Large intestine (tissue), 12 donors: ENCODE measurements at places on chromosomes 7 and 10.

- no peak for DNase-seq
Observed at GRCh38 chr10:851901-852300, 79.6 kb downstream of the LARP4B start.

GRCh38 chr7:70695795-70696083, 436.2 kb upstream of the GALNT17 start:
- no peak for DNase-seq

DNA sequence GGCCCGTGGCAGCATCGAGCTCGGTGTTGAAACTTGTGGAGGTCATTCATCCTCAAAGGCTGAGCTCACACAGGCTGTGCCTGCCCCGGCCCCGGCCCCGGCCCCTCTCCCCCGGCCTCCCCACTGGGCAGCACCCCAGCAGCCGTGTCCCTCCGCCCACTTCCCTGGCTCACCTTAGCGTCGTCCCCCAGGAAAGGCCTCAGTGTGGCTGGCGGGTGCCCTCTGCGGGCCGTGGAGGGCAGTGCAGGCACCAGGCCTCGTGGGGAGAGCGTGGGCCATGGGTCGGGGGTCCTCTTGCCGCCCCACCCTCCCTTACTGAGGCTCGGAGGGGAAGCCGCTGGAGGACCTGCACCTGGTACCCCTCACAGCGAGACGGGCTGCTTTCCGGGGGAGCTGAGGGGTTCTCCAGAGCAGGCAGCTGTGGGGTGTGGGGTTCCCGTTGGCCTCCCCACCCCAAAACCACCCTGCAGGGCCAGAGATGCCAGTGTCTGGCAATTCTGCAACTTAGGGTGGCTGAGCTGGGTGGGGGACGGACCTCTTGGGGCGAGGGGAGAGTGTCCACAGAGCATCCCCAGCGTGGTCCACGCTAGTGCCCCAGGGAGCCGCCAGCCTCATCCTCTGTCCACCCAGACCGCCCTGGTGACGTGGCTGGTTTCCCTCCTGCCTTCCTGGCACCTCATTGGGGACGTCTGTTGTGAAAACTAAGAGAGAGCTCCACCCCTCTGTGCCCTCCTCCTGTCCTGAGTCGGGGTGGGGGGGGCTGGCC, 44.2 kb upstream of the DPYSL4 start:
- DNase-seq: no peak

- no peak for DNase-seq
Observed at GRCh38 chr7:2124604-2125345, 108.0 kb downstream of the MAD1L1 start.

GRCh38 chr7:20338285-20338684, 7.6 kb downstream of the ITGB8 start:
- no peak for DNase-seq

DNA sequence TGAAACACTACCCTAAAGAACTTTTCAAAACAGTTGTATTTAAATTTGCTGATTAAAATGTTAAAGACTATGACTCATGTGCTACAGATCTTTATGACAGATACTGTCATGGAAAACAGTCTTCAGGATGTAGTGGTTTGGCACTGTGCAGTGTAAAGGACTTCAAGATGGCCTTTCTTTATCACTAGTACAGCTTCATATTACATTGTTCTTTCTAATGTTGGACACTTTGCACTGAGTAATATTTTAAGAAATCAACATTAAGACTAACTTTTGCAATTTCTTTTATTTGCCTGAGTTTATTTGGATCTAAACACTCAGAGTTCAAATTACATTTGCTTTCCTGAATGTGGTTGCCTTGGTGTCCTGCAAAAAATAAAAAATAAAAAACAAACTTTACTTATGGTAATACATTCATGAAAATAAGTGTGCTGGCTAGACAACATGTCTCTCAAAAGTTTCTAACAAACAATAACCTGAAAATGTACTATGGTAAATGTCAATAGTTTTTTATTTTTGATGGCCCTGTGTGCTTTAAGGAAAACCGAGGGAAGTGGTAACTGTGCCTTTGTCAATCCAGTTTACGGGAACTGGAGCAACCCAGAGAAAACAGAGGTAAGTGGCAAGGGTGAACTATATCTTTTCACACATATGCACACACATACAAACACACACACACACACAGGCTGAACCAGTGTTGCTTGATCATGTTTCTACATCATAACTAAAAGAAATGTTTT, 85.9 kb upstream of the PLXDC2 start:
- DNase-seq: no peak

DNA sequence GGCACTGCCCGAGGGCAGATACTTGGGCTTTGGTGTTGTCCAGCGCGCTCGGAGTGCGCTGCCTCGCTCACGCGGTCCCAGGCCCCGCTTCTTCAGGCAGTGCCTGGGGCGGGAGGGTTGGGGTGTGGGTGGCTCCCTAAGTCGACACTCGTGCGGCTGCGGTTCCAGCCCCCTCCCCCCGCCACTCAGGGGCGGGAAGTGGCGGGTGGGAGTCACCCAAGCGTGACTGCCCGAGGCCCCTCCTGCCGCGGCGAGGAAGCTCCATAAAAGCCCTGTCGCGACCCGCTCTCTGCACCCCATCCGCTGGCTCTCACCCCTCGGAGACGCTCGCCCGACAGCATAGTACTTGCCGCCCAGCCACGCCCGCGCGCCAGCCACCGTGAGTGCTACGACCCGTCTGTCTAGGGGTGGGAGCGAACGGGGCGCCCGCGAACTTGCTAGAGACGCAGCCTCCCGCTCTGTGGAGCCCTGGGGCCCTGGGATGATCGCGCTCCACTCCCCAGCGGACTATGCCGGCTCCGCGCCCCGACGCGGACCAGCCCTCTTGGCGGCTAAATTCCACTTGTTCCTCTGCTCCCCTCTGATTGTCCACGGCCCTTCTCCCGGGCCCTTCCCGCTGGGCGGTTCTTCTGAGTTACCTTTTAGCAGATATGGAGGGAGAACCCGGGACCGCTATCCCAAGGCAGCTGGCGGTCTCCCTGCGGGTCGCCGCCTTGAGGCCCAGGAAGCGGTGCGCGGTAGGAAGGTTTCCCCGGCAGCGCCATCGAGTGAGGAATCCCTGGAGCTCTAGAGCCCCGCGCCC, at the start of gene NPY:
Gene NPY (plus strand): TSS at position 294 of the 802 bp plus-strand sequence. CDS start 1,051 bp downstream, outside the sequence.
- peak; percentile 58 for DNase-seq

GRCh38 chr7:20535541-20535940, 79.9 kb upstream of the ABCB5 start:
- no peak for DNase-seq

DNA sequence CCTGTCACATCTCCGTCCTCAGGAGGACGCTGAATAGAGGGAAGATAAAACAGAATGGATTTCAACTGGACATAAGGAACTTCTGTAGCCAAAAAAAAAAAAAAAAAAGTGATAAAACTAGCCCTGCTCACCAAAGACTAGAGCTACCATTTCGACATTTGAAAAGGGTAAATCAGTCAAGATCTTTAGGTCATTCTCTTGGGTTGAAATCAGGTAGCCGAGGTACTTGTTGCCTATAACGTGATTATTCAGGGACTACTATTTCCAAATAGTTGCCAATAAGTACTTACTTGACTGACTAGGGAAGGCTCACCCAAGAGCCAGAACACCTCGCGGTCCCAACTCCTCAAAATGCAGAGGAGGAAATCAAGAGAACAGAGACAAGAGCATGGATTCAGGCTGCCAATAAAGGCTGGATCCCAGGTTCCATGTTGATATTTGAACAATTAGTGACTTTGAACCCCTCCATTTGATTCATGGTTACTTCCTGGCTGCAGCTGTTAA, 2.0 kb downstream of the RHEB start:
- no peak for DNase-seq

DNA sequence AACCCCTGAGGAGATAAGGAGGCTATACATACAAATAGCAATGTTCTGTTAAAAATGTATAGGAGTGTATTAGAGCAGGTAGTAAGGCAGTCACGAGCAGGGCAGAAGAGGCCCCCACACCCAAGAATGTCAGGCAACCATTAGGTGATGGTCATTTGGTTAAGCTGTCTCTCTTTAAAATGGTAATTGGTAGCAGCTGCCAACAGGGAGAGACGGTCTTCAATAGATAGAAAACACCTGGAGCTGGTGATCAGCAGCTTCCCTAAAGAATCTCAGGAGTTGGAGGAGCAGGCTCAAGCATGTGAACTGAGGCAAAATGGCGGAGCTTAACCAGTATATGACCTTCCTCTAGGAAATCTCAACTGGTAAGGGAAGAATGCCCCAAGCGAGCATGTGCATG, 26.4 kb upstream of the HTR5A start:
- no peak for DNase-seq

- no peak for DNase-seq
Observed at GRCh38 chr7:54827734-54828133, 68.7 kb upstream of the SEC61G start.

DNA sequence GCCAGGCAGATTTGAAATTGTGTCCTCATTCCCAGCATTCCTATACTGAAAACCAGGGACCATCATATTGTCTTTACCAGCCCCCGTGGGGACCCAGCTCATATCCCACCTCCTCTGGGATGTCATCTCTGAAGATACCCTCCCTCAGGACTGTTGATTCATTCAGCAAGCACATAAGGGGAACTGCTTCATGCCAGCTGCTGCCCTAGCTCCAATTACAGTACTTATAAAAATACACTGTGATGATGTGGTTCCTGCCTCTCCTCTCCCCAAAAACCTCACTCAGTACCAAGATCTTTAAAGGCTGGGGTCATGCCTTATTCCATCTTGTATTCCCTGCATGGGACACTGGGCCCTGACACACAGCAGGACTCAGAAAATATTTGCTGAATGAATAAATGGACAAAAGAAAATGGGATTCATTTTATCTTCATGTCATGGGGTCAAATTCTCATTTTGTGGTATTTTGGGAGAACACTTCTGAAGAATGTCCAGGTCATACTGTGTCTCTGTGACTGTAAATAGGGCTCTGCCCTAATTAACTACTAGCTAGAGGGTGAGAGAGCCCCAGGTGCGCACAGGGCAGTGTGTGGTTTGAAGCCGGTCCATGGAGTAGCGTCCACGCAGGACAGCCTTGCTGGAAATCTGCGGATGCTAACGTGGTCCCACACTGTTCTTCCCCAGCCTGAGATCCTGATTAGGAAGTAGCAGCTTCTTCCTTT, 29.0 kb upstream of the DAGLB start:
- no peak for DNase-seq

DNA sequence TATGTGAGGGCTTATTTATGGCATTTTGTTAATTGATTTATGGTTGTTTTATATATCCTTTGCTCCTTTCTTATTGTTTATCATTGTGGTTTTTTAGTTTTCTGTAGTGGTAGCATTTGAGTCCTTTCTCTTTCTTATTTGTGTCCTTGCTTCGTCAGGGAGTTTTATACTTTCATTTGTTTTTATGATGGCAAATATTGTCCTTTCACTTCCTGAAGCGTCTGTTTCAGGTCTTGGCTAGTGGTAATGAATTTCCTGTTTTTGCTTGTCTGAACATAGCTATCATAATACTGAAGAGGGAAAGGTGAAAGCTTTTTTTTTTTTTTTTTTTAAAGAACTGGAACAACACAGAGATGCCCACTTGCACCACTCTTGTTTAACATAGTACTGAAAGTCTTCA, 228.2 kb downstream of the ATRNL1 start:
- DNase-seq: no peak

DNA sequence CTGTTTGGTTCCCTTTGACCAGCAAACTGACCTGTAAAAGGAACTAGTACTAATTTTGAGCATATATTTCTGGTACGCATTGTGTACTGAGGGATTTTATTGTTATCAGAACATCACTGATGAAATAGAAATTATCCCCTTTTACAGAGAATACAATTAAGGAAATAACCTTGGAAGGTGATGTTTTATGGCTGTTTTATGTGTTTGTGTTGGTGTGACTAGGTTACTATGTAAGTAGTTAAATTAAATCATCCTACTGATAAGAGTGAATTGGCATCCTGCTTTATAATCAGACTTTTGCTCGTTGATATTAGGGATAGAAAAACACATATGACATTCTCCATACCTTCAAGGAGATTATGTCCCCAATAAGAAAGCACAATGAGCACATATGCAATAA, 596.6 kb downstream of the SORCS3 start:
- no peak for DNase-seq

DNA sequence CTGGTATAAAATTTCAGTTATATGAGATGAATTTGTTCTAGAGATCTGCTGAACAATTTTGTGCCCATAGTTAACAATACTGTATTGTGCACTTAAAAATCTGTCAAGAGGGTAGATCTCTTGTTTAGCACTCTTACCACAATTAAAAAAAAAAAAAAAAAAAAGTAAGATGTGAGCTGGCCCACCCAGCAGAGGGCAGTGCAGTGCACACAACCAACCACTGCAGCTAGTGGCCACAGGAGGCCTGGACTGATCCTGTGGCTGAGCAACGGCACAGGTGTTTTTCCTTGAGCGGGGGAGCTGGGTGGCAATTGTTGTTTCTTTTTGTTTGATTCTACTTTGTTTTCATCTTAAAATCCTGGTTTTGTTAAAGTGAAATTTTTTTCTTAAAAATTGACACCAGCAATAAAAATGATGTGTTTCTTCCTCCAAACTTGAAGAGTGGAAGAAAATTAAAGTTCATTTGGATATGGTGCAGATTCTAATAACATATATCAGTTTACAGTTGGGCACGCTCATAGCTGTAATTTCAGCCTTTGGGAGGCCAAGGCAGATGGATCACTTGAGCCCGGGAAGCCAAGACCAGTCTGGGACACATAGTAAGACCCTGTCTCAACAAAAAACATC, 171.1 kb upstream of the TBX20 start:
- DNase-seq: no peak

- DNase-seq: no peak
Observed at GRCh38 chr10:130910848-130911247, 400.7 kb downstream of the TCERG1L start.

DNA sequence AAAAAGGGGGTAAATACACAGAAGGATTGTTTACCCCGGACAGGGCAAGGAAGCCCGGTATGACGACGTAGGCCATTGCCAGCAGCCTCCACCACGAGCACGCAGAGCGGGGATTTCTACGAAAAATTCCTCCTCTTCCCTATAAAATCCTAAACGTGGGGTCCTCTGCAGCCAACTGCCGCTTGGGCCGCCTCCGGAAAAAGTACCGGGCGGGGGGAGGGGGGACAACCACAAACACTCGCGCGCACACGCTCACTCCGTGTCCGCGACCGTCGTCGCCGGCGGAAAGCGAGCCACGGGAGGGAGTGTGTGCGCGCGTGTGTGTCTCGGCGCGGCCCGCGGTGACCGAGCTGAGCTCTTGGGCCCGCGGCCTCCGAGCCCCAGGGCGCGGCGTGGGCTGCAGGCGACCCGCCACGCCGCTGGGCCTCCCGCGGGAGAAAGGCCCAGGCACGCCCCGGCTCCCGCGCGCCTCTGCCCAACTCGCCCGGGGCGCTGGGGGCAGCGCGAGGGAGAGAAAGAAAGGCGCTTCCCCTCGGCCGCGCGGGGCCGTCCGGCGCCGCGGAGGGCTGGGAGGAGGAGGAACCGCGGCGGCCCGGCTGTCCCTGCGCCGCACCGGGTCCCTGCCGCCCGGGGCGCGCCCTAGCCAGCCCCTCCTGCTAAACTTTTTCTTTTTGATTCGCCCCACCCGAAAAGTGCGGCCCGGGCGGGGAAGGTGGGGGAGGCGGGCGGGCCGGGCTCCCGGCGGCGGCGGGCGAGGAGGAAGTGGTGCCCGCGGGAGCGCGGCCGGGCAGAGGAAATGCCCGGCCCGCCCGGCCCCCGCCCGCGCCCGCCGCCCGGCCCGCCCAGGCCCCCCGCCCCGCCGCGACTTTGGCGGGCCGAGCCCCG, 1.5 kb downstream of the CTBP2 start:
- no peak for DNase-seq

GRCh38 chr7:129829737-129830631, 122.8 kb downstream of the UBE2H start:
- peak; percentile 64 for DNase-seq
